NCI-H2171 treated with DMSO at 0.1 percent for 48 hours (cell line): ENCODE measurements at places on chromosomes 3 and 15.

DNA sequence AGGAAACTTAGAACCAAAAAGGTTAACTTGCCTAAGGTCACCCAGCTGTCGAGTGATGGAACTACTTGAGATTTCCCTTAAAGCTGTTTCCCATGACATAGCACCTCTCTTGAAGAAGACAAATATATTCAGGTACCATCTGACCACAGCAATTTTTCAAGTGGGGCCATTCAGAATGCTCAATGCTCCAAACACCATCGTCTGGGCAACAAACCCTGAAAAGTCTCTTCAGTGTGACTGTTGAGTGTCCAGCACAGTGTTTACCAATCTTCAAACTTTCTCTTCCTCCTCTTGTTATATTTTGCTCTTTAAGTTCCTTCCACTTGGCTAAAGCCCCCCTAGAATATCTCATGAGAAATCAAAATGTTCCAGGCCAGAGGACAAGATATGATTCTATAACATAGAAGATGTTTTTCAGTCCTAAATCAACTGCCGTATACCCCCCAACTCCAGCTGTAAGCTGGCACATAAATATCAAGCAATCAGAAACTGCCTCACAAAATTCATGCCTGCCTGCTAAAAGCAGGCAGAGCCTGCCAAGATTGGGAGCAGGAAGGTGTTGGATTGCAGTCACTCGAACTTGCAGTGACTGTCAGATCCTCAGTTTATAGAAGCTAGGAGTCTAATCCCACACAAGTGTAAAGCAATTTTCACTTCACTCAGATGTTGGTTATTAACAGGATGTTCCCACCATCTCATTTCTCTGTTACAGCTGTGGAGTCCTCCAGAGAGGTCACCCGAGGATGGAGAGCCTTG is 230.5 kb upstream of the MRPL3 start:
- DNase-seq: no peak

GRCh38 chr3:106628407-106628806 is 748.8 kb upstream of the CCDC54 start:
- no peak for DNase-seq

DNA sequence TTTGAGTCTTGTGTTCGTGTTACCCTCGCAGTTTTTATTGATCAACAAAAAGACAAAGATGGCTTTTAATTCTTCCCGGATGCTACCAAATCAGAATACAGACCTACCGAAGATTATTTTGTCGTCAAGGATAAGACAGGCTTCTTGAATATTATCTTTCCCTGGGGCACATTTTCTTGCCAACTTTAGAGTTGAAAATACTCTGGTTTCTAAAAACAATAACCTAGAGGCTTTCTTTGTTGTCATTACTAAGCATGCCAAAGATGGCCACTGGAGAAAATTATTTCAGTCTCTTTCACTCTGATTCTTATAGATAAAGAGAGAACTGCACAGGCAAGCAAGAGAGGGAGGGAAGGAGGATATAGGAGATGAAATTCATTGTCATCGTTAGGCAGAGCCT is 33.9 kb downstream of the OXNAD1 start:
- no peak for DNase-seq

DNA sequence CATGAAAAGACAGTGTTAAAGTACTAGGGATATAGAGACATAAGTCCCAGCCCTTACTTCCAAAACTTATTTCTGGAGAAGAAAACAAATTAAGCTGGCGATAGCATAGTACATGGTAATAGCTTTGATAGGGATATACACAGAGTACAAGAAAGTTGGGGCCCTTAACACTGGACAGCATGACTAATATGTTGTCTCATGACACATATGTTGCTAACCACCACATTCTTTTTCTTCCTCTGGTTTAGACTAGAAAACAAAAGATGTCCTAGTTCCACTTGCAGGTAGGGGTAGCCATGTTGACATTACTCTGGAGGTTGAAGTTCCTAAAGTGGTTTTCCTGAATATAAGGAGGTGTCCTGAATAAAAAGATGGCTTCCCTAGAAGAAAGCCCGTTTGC is 75.3 kb downstream of the RFX7 start:
- DNase-seq: no peak

- DNase-seq: no peak
Observed at GRCh38 chr3:12483872-12484197, 445 bp upstream of the TSEN2 start.

- no peak for DNase-seq
Observed at GRCh38 chr3:128006061-128007032, 45.9 kb upstream of the SEC61A1 start.

DNA sequence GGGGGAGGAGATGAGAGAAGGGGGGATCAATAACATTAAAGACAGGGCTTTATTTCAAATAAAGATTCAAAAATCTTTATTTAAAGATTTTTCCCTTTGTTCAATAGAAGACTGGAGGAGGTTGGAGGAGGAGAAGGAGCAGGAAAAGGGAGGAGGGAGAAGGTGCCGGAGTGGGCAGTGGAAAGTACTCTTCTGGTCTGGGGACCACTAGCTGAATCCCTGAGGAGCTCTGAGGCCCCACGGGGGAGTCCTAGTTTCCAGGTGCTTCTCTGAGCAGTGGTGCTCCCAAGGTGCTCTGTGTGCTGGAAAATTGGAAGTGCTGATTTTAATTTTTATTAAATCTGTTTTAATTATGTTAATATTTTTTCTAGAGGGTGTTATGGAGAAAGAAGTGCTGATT is 19.4 kb upstream of the SEMA4B start:
- DNase-seq: no peak

DNA sequence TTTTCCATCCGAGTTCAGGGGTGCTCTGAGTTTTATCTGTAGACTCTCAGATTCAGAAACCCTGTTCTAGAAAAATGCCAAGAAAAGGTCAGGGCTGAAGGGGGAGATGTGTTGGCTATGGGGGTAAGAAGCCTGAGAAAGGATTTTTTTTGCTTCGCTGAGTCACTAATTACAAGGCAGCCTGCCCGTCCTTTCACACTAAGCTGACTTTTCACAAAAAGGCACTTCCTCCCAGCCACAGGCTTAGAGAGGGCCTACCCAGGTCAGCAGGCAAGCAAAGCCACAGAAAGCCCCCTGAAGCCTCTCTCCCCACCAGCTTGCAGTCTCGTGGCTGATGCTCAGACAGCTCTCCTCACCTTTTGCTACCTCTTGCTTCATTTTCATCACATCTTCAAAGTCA is 192.6 kb upstream of the PRICKLE2 start:
- DNase-seq: no peak

DNA sequence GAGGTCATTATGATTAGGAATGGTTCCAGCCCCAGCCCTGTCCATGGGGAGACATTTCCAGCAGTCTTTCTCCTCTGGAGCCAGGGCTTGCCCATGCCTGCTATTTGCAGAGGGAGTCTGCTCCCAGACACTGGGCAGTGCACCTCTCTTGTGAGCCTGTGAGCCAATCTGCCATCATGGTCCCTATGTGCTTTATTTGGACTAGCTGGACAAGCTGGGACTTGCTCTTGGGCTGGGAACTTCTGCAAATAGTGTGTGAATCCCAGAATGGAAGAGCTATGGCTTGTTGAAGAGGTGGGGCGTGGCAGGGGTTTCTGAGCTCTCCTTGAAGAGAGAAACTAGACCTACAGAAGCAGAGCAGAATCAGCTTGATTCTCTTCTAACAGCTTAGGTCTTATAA is 53.7 kb upstream of the KY start:
- no peak for DNase-seq

GRCh38 chr3:122800031-122800430 is 5.2 kb downstream of the SLC49A4 start:
- no peak for DNase-seq

GRCh38 chr3:66592016-66592761 is 91.4 kb upstream of the LRIG1 start:
- DNase-seq: no peak

GRCh38 chr3:42653560-42654330 is at the start of gene ZBTB47:
Gene ZBTB47, plus strand, starts transcription at chr3:42653697. Its CDS starts 4,659 bp downstream, at chr3:42658356.
- DNase-seq: no peak

DNA sequence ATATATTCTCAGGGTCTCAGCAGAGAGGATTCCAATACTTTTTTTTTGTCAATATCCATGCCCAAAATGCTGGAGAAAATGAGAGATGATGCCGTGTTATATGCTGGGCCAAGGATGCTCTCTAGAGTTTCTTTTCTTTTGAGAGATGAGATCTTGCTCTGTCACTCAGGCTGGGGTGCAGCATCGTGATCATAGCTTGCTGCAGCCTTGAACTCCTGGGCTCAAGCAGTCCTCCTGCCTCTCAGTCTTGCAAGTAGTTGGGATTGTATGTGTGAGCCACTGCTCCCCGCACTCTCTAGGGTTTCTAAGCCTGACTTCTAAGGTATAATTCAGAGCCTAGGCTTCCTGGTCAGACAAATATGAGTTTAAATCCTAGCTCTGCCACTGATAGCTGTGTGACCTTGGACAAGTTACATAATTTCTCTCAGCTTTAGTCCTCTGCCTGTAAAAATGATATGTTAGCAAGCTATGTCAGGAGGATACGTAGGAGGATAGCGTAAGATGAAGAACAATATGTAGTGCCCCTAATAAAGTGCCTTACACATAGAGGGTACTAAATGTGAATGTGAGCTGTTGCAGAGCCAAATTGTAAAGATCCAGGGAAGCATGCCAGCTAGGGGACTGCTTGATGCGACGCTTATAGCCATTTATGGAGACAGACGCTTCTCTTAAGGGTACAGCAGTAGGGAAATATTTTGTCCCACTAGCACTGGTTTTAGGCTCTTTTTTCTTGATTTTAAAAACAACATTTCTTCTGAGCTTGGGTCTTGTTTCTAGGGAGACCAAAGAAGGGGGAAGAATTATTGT is 7.4 kb downstream of the STARD9 start:
- no peak for DNase-seq
